Omental fat pad (tissue), 4 donors: ENCODE measurements at places on chromosomes 4 and X. TPM values are rescaled to one million over a fixed set of nuclear protein-coding genes. Genes with fewer than 3 reads are reported as not detected.

GRCh38 chr4:7244751-7245320, 52.5 kb downstream of the SORCS2 start:
- DNase-seq = no peak

DNA sequence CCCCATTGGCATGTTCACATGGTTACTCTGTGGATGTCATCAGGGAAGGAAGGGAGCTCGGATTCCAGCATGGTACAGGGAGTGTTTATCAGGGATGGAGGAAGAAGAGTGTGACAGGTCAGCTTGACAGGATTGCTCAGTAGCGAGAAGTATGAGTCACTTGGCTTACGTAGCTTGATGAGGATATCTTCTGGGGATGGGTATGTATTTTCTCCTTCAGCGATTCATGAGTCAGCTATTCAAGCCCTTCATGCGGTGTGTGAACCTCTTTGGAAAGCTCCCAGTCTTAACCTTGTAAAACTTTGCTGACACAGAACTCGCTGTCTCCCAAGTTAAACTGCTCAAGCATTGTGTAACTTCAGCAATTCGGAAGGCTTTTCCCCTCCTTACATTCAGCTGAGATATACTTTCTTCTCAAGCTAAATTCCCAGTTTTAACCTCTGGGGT, 275.4 kb downstream of the ARHGAP10 start:
- DNase-seq = no peak

GRCh38 chr4:138087066-138087719, 155.0 kb downstream of the SLC7A11 start:
- DNase-seq = no peak

- no peak for DNase-seq
Observed at GRCh38 chrX:7574325-7574724, 268.6 kb upstream of the VCX start.

GRCh38 chrX:42129022-42129940, 205.9 kb upstream of the CASK start:
- no peak for DNase-seq

GRCh38 chr4:116590648-116591047, 494.7 kb downstream of the TRAM1L1 start:
- no peak for DNase-seq

DNA sequence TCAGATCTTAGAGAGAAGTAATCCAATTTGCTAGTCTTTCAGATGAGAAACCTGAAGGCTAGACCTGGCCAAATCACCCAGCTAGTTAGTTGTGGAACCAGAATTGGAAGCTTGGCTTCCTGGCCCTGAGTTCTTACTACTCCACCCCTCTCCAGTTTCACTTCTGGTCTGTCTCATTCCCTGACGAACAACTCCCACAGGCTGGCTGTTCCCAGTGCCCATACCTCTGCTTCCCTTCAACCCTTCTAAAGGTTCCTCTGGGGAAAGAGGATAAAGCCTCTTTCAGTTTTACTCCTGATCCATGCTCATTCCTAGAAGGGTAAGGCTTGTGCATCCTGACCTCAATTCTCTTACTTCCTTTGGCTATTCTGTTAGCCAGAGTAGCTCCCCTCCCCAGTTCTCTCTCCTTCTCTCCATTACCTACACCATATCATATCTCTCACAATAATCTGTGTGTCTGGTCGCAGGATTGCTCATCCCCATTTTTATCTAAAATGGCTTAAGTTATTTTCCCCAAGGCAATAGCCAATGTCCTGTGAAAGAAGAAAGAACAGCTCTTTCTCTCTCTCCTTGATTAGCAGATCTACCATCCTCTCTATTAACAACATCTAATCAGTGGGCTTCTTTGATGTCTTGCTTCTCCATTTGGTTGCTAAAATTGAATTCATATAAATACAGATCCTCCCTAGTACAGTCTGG, 155.0 kb upstream of the MAOA start:
- no peak for DNase-seq

DNA sequence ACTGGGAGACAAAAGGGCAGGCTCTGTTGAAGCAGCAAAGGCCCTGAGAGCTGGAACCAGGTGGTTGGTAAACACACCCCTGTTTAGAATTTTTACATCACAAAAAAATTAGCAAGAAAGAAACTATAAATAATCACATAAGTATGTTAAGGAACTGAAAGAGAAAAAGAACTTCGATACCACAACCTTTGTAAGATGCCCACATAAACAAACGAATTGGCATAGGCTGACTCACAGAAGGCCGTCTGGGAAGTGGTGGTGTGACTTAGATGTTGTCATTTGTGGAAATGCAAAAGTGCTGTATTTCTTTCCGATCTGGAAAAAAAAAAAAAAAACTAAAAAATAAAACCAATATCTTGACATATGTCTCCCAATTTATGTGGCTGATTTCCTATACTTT, 235.1 kb downstream of the USP46 start:
- no peak for DNase-seq

- DNase-seq = no peak
Observed at GRCh38 chr4:7168106-7168505, 24.2 kb upstream of the SORCS2 start.

GRCh38 chr4:20760053-20760452, 59.8 kb downstream of the PACRGL start:
- DNase-seq = no peak

GRCh38 chr4:7094916-7095315, 27.1 kb upstream of the GRPEL1 start:
- no peak for DNase-seq

DNA sequence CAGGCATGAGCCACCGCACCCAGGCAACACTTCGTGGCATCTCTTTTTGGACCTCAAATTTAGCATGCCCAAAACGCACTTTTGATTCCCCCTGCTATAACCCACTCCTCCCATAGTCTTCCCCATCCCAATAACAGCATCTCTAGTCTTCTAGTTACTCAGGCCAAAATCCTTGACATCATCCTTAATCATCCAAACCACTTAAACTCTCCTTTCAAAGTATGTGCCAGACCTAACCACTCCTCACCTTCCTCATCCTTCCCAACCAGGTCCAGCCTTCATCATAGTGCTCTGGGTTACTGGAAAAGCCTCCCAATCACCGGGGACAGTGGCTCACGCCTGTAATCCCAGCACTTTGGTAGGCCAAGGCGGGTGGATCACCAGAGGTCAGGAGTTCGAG, 41.9 kb downstream of the AFAP1 start:
- no peak for DNase-seq

GRCh38 chr4:173537613-173538147, 7.7 kb upstream of the HAND2 start:
- no peak for DNase-seq

GRCh38 chr4:175091649-175092048, 173.5 kb downstream of the ADAM29 start:
- no peak for DNase-seq

- DNase-seq = no peak
Observed at GRCh38 chr4:5773271-5773555, 62.2 kb downstream of the EVC start.

DNA sequence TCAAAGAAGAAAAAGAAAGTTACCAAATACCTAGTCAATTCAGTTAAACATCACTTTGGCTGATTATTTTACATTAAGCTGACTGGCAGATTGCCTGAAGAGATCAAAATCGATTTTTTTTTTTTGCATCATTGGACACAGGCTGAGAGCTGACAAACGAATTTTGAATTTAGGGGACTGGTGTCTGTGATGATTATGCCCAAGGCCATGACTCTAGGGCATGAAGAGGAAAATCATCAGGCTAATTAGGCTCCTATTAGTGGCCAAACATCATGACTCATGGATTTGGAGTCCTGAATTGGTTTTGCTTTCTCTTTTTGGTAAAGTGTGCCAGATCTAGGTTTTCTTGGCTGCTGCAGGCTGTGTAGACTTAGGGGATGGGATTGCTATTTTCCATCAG, 829.3 kb upstream of the LCORL start:
- no peak for DNase-seq

DNA sequence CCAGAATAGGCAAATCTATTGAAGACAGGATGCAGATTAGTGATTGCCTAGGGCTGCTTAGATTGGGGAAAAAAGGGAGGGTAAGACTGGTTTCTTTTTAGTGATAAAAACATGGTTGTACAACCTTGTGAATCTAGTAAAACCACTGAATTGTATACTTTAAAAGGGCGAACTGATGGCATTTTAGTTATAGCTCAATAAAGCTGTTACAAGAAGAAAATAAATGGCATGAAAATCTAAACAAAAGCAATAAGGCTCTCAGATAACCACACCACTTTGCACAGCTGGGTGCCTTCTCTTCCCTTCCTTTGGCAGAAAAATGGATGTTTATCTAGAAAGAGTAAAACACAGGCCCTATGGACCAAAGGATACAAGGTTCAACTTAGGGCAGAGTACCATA, 69.6 kb downstream of the F9 start:
- DNase-seq = no peak

DNA sequence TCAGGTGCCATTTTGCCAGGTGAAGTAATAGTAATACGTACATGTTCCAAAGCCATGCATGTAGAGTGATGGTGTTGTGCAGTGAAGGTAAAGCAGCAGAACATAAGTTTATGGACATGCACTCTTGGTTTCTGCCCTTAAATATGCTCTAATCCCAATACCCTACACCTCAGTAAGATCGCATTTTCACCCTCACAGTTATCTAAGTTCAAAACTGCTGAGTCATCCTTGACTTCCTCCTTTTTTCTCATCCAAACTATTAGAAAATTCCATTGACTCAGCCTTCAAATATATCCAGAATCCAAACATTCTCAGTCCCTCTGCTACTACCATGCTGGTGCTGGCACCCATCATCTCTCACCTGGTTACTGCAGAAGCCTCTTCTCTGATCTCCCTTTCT, 652.9 kb upstream of the IGFBP7 start:
- DNase-seq = no peak

- no peak for DNase-seq
Observed at GRCh38 chr4:169727616-169728015, 30.1 kb downstream of the HPF1 start.

DNA sequence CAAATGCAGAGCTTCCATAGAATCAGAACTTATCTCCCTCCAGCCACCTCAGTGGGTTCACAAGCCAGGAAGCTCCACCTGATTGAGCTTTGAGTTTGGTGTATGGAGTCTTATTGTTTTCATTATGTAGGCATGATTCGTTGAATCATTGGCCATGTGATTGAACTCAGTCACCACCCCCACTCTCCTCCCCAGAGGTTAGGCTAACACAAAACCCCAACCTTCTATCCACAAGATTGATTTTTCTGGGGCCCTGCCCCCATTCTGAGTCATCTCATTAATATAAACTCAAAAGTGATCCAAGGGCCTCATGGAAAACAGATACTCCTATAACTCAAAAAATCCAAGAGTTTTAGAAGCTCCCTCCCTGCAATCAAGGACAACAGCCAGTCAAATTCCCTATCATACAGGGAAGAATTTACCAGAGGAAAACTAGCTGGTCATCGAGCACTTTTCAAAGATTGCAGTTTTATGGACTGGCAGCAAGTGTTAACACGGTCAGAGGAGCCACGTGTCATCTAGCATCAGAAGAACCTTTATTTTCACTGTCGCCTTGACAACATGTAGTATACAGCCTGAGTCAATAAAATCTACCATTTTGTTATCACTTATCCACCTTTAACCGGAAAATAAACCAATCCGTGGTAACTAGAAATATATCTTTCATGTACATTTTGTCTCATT, 35.9 kb upstream of the GUCY1B1 start:
- DNase-seq = no peak

DNA sequence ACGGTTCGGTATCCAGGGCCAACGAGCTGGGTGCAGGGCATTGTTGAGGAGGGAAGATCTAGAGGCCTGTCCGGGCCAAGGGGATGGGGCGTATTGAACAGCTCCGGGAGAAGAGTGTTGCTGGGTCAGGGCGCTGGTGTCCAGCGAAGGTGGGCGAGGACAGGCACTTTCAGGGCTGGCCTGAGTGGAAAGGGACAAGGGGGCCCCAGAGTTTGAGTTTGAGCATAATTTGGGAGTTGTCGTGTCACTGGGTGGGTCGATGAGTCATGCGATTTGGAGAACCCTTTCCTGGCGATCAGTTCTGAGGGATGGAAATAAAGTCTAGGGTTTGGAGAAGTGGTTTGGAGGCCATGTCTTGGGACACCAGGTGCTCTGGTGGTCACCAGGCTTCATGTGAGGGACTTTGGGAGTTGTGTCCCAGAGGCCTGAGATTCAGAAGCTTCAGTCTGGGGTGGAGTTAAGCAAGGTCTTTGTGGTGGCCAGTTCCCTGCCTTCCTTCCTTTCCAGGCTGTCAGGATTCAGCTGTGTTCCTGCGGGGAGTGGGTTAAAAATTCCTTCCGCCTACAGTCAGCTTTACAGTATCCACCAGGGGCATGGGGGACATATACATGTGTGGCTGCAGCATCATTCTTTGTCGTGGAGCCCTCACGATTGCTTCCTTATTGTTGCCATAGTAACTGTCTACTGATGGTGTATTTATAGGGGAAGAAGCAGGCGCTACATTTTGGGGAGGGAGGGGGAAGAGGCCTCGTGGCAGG, 504 bp downstream of the PRRG3 start:
- no peak for DNase-seq

GRCh38 chrX:39642071-39642470, 455.7 kb downstream of the BCOR start:
- DNase-seq = no peak

GRCh38 chr4:53039741-53040458, 177.8 kb downstream of the RASL11B start:
- DNase-seq = no peak

DNA sequence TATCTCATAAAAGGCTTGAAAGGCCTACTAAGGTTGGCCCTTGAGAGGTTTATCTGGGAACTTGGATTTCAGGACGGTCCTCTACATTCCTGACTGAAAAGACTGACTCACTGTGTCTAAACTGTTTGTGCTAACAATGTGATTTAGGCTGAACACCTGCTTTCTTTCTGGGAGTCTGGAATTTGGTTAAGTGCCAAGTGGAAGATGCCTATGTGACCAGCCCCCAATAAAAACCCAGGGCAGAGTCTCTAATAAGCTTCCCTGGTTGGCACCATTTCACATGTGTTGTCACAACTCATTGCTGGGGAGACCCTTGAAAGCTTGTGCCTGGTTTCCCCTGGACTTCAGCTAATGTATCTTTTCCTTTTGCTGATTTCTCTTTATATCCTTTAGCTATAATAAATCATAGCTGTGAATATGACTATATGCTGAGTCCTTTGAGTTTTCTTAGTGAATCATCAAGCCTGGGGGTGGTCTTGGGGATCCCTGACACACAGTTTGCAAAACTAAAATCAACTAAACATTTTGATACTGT, 55.1 kb downstream of the GPR82 start:
- no peak for DNase-seq

The AKAP4 gene
- total RNA-seq = not detected

The P2RY4 gene
- not detected for total RNA-seq

The MAGEA4 gene
- not detected for total RNA-seq

The EREG gene
- 6.5 TPM for total RNA-seq

The S100G gene
- total RNA-seq = not detected

The PLP1 gene
- total RNA-seq = 1.9 TPM

The NUDT10 gene
- total RNA-seq = 0.88 TPM

The XAGE2 gene
- not detected for total RNA-seq

The TRIM60 gene
- not detected for total RNA-seq

The RNF150 gene
- 40.1 TPM for total RNA-seq

The GRK4 gene
- 5.1 TPM for total RNA-seq

The PCDH18 gene
- total RNA-seq = 40.6 TPM

The PGRMC1 gene
- total RNA-seq = 130 TPM
